BJ (cell line): ENCODE measurements at places on chromosomes 16 and 17.

DNA sequence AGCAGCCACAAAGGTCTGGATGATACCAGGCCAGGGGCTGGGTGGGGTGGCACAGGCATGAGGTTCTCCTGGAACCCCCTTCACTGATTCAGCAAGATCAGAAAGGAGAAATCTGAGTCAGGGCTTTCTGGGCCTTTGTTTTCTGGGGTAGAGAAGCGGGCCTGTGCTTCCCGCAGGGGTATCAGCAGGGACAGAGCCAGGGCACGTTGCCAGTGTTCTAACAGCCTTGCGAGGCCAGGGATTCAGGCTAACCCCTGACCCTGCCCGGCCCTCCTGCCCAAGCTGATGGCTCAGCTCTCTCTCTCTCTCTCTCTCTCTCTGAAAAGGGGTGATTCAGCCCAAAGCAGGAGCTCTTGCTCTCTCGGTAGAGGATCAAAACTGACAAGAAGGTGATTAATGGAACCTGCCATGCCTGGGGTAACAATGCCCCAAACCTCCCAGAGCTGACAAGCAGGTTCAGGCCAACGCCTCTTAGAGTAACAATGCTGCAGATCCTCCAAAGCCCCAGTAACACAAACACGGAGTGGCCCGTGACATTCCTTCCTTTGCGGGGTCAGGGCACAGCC is 2.0 kb upstream of the KRT13 start:
- DNase-seq: no peak

DNA sequence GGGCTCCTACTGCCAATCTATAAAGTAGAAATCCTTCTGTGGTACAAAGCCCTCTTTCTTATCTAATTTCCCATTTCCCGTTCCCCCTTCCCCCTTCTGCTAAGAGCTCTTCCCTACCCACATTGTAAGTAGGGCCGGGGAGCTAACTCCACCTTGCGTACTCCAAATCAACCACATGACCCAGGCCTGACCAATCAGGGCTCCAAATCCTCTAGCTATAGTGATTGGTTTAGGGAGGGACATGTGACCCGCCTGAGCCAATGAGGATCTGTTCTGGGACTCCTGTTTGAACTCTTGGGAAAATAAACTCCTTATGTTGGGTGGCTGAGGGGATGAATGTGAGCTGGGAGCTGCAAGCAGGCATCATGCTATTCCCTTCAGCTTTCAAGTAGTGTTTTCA is 40.9 kb upstream of the MEOX1 start:
- no peak for DNase-seq

DNA sequence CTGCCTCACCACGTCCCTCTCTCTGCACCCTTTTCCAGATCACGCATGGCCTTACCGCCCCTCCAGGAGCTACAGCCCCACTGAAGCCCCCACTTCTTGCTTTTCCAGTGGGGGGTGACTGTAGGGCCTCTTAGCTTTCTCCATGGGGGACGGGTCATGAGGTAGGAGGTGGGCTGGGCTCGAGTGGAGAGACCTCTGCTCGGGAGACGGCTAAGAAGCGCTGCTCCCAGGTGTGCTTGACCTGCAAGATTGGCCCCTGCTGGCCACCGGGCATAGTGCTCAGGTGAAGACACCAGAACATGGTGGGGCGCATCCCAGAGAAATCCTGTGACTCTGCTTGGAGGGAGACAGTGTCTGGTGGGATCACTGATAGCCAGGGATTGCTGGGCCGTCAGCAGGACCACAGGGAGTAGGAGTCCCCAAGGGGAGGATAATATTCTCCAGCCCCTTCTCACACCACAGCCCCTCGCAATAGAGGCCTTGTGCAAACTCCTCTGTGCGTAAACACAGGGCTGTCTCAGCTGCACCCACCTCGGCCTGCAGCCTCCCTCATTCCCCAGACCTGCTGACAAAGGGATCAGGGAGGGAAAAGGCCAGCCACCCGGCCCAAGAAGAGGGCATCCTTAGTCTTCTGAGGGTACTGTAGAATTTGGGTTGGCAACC is 8.9 kb upstream of the GALK1 start:
- DNase-seq: no peak

DNA sequence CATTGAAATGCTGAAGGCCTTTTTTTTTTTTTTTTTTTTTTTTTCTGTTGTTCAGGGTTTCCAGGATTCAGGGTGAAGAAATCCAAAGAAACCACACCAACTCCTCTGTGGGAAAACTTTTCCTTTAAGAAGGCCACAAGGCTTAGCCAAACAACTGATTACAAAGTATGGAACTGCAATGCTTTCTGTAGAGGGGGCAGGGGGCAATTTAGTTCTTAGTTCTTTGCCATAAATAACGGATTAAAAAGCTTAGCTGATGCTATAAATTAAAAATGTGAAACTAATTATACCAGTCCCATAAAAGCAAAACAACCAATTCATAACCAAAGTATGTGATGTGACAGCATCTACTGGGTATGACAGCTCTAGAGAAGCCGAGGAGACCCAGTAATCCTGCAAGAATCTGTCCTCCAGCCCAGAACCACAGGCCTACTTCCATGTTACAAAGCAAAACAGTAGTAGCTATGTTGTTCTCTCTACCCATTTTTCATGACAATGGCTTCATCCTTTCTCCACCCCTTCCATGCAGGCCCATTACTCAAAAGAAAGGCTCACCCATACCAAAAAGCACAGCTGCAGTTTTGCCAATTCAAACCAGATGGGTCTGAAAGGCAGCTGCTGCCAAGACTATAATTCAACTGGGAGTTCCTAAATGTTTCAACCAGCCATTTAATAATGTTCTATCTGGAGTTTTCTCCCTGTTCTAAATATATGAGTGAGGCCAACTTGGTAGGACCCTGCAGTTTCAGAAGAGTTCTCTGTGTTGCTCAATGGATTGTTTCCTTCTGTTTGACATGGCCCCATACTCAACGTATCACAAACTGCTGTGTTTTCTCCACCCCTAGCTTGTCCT is 167.1 kb upstream of the ZFHX3 start:
- DNase-seq: peak; percentile 98

DNA sequence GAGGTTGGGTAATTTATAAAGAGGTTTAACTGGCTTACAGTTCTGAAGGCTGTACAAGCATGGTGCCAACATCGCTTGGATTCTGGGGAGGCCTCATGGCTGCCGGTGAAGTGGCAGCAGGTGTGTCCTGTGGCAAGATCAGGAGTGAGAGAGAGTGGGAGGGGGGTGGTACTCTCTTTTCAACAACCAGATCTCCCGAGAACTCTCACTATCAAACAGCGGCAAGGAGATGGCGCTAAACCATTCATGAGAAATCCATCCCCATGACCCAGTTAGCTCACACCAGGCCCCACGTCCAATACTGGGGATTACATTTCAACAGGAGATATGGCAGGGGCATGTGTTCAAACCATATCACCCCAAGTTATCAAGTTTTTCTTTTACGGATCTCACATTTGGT is 44.0 kb upstream of the CBX4 start:
- no peak for DNase-seq

- DNase-seq: no peak
These were observed at the start of gene SLC52A1 for GRCh38 chr17:5035315-5035714. TSS of gene SLC52A1 (minus strand) at chr17:5035426. CDS start at chr17:5034606, 820 bp downstream.

DNA sequence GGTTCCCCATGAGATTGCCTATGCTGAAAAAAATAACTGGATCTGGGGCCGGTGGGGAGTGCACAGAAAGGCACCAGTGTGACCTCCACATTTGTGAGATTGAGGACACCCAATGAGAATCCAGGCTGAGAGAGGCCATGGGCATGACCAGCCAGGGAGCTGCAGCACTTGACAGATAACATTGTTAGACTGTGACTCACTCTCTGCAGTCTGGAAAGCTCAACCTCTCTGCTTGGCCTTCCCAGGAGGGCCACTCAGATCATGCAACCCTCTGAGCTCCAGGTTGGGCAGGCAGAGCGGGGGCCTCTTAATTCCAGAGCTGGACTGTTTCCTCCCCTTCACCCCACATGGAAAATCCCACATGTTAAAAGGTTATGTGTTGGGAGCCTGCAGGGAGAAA is 30.1 kb downstream of the FZD2 start:
- DNase-seq: peak; percentile 85

- DNase-seq: no peak
These were observed 31.1 kb downstream of the HEATR6 start for GRCh38 chr17:60047590-60047989.

DNA sequence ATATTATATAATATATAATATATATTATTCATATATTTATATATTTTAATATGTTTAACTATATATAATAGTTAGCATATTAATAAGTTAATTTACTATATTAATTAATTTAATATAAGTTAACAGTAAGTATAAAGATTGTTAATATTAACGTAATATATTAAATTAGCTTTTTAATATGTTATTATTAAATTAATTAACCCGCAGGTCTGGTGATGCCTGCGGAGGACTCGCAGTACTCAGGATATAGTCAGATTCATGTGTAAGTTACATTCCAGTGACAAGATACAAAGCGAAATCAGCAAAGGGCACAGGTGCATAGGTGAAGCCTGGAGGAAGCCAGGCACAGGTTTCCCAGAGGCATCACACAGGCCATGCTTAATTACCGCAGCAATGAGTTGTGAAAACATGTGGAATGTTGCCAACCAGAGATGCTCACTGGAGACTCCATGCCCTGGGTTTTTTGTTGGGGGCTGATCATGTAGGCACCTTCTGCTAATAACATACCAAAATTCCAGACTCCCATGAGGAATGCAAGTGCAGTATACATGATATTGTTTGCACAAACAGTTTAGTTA is 130.4 kb upstream of the MPHOSPH6 start:
- DNase-seq: no peak

GRCh38 chr16:67842509-67843342 is 606 bp downstream of the THAP11 start:
- DNase-seq: no peak

- no peak for DNase-seq
These were observed 12.0 kb downstream of the EEF2K start for GRCh38 chr16:22217890-22218730.

DNA sequence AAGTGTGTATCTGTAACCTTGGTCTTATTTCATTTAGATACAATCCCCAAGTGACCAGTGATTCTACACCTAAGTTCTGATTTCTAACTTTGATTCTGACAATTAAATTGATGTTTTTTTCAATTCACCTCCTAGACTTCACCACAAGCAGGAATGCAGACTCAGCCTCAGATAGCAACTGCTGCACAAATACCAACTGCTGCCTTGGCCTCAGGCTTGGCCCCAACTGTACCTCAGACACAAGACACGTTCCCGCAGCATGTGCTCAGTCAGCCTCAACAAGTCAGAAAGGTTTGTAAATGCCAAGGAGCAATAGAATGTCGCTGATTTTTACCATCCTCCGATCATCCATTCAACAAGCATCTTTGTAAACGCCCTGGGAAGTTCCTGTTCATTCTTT is 177.7 kb downstream of the MRTFB start:
- DNase-seq: no peak
